ENCODE measurements at places on chromosomes 2 and 18.

- peak; percentile 78 for DNase-seq
Measured at GRCh38 chr2:102050854-102051391, 59.2 kb downstream of the IL1R2 start.

DNA sequence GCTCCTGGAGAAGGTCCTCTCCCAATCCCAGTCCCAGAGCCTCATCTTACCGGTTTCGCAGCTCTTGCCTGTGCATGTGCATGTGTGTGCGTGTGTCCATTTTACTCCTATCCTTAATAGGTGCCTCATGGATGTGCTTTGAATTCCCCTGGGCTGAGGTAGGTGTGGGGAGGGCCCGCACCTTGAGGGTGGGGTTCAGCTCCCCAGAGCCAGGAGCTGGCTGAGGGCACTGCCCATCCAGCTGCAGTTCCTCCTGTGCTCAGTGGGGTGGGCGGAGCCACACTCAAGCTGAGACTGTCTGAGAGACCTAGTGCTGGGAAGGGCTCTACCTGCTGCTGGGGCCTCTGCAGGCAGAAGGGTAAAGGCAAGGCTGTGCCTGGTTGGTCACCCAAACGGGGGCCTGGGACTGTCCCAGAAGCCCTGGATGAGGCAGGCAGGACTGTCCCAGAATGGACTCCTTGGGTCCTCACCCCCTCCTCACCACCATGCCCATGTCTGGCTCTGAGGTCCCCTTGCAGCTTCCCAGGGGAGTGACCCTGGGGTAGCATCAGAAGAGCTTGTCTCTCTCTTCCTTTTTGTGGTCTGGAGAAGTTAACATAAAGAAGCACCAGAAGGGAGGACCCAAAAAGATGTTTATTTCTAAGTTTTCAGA lies 8.9 kb downstream of the GDF7 start:
- peak; percentile 80 for DNase-seq

- DNase-seq, result no peak
Measured at GRCh38 chr18:33536904-33537303, 41.1 kb upstream of the ASXL3 start.

DNA sequence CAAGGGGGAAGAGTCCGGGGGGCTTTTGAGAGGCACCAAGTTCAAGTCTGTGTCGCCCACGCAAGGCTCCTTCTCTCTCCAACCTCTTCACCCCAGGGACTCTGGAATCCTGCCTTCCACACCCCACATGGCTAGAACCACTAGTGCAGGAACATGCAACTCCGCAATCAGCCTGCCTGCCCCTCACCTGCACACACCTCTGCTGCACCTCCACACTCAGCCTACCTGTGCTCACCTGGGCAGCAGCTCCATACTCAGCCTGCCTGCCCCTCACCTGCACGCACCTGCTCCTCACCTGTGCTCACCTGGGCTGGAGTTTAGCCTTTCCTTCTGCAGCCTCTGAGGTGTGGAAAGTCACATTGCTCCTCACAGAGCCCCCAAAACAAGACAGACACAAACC lies 277.4 kb downstream of the NDUFA10 start:
- DNase-seq, result no peak

- DNase-seq, result no peak
Measured at GRCh38 chr18:51433296-51433695, 235.8 kb upstream of the MEX3C start.

DNA sequence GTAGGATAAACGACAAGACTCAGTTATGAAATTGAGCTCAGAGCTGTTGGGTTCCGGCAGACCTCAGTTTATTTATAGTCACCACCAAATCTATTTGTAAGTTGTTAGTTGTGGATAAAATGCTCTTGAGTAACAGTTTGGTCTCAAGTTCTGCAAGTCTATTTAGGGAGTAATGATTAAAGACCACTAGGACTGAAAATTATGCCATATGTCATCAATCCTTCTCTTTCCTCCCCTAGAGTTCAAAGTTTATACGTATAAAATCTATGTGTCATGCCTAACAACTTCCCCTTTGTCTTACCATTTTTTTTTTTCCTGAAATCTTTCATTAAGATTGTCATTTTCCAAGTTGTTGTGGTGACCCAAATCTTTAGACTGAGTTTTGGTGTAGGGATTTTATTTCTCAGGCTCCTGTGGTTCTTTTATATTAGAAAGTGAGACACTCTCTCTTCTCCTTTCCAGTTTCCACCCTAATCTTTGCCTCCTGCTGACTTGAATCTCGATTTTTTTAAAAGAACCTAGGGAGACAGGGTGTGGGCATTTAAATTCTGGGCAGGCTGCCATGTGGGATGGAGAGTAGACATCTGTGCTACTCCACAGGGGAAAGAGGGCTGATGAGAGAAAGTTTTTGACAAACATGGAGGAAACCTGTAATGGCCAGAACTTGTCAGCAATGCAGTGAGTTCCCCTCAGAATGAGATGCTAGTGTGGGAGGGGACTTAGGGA lies 51.0 kb downstream of the LAMA3 start:
- DNase-seq, result peak; percentile 39

GRCh38 chr18:11791131-11791530 lies 60.1 kb upstream of the CHMP1B start:
- DNase-seq, result no peak

DNA sequence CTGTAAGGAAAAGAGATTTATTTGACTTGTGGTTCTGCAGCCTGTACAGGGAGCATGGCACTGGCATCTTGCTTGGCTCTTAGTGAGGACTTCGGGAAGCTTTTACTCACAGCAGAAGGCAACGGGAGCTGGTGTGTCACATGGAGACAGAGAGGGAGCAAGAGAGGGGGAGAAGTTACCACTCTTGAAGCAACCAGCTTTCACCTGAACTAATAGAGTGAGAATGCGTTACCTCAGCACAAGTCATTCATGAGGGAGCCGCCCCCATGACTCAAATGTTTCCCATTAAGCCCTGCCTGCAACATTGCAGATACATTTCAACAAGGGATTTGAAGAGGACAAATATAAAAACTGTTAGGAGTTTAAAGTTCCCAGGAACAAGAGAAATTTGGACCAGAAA lies 190.0 kb downstream of the CYRIA start:
- no peak for DNase-seq

- DNase-seq, result no peak
Measured at GRCh38 chr2:20702563-20702962, 35.6 kb downstream of the GDF7 start.

DNA sequence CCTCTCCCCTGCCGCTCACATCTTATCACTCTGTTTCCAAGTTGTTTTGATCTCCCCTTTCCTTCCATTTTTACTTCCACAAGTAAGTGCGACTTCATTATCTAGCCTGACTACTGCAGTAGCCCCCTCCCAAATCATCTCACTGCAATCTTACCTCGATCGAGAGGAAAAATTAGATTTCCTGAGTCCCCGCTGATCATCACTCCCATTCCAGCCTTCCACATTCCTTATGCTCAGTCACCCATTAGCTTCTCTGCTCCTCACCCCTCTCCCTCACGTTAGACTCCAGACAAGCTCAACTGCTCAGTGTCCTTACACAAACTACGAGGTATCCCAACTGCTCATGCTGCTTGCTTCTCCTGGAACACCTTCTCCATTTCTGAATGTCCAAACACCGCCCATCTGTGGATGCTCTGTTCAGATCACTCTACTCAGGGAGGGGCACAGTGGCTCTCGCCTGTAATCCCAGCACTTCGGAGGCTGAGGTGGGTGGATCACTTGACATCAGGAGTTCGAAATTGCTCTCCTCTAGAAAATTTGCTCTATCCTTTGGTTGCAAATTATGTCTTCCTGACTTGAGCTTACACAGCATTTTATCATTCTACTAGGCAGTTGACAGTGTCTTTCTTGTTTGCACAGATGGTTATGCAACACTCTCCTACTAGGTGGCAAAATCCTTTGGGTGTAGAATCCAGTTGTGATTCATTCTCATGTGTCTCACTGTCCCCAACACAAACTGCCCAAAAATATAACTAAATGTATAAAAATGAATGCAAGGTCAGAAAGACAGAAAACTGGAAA lies 96.5 kb downstream of the INO80D start:
- no peak for DNase-seq

GRCh38 chr18:7174344-7175095 lies 56.4 kb upstream of the LRRC30 start:
- no peak for DNase-seq

DNA sequence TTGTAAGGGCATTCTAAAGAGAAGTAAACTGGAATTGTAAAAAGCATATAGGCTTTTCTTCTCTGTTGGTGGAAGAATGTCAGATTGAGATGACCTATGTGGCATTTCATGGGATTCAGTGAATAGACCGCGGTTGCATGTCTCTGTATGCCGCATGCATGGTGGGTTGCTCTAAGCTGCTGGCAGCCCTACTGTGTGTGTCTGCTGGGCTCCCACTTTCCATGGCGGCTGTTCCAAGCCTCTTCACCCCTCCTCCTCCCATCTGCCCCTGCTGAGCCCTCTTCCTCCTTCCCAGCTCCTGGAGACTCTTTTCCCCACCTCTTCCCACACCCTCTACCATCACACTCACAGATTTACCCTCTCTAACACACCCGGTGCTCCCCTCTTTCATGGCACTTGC lies 12.6 kb downstream of the ATP6V1C2 start:
- DNase-seq, result no peak

DNA sequence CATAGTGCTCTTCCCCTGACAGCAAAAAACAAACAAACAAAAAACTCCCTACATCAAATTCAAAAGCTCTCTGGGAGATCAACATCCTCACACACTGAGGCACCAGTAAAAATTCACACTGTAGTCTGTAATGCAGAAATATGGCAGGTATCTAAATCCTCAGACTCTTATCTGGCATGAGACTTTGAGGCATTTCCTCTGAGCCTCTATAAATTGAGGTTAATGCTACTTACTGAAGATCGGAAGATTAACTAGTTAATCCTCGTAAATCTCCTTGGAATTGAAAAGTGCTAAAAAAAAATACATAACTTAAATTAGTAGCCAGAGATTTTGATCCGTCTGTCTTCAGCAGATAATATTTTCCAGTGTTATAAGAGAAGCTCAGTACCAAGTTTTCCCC lies 65.0 kb downstream of the AP1S3 start:
- DNase-seq, result no peak

DNA sequence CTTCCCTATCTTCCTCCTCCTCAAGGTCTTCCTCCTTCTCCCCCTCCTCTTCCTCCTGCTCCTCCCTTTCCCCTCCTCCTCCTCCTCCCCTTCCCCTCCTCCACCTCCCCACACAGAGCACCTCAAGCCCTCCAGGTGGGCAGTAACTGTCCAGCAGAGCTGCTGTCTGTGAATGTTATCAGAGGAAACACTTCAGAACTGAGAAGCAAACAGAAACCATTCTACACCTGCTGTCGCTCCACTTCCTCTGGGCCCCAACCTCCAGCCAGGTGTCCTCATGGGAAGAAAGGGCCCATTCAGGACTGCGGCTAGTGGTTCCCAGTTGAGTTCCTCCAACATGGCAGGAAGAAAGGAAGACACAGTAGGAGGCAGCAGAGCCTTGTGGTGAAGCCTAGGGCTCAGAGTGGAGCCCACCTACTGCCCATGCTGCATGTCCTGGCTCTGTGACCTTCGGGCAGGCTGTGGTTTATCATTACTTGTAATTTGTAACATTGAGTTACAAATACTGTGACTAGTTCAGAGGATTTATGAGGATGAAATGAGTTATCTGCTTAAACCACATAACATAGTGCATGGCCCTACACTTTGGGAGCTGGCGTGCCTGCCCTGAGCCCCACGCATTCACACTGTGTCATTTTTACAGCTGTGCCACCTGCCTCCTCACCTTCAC lies 165.9 kb upstream of the ID2 start:
- no peak for DNase-seq

DNA sequence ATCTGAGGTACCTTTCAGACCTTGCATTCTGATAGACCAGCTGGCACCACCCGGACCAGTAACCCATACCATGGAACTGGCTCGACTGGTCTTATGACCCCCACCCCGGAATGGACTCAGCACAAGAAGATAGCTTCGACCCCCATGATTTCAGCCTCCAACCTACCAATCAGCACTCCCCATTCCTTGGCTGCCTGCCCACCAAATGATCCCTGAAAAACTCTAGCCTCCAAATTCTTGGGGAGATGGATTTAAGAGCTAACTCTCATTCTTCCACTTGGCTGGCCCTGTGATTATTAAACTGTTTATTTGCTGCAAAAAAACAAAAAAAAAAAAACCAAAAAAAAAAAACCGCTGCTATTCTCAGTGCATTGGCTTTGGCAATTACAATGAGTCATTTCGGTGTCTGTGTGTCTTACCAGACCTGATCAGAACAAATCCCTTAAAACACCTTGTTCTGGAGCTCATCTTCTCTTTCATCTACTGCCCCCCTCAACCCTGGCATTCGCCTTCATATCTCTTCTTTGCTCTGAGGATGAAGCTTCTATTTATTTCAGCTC lies 60.1 kb upstream of the KIF5C start:
- peak; percentile 18 for DNase-seq
